ENCODE measurements at places on chromosomes 13 and 19.

DNA sequence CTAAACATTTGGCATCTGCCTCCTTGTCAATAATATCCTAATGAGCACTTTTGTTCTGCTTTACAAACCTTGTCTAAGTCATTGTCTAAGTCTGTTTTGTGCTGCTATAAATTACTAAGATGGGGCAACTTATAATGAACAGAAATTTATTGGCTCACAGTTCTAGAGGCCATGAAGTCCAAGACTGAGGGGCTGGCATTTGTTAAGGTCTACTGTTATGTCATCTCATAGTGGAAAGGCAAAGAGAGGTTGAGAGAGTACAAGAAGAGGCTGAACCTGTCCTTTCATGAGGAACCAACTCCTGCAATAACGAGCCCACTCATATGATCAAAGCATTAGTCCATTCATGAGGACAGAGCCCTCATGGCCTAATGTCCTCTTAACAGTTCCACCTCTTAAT lies 72.7 kb upstream of the KLF12 start:
- no peak for DNase-seq

GRCh38 chr13:30499338-30499737 lies 33.6 kb upstream of the HMGB1 start:
- no peak for DNase-seq

- DNase-seq, result no peak
Observed at GRCh38 chr19:11964496-11964857, 363 bp upstream of the ZNF763 start.

DNA sequence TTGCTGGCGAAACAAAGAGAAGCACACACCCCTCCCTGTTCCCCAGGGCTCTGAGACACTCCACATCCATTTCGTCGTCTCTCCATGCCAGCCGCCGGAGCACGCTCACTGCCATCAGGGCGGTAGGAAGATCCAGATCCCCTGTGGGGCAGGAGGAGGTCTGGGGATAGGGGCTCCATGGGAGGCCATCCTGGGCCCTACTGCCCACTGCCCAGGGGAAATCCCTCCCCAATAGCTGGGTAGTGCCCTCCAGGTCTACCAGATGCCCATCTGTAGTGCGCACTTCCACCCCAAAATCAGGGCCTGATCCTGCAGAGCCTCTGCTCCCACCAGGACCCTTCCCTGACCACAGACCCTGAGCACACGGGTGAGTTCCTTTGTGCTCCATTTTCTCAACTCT lies 80.3 kb downstream of the EFNB2 start:
- no peak for DNase-seq

DNA sequence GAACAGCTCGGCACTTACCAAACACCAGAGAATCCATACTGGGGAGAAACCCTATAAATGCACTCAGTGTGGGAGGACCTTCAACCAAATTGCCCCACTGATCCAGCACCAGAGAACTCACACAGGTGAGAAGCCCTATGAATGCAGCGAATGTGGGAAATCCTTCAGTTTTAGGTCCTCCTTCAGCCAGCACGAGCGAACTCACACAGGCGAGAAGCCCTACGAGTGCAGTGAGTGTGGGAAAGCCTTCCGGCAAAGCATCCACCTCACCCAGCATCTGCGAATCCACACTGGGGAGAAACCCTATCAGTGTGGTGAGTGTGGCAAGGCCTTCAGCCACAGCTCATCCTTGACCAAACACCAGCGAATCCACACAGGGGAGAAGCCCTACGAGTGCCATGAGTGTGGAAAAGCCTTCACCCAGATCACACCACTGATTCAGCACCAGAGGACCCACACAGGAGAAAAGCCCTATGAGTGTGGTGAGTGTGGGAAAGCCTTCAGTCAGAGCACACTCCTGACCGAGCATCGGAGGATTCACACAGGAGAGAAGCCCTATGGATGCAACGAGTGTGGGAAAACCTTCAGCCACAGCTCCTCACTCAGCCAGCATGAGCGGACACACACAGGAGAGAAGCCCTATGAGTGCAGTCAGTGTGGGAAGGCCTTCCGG lies 8.3 kb downstream of the ZNF135 start:
- no peak for DNase-seq

DNA sequence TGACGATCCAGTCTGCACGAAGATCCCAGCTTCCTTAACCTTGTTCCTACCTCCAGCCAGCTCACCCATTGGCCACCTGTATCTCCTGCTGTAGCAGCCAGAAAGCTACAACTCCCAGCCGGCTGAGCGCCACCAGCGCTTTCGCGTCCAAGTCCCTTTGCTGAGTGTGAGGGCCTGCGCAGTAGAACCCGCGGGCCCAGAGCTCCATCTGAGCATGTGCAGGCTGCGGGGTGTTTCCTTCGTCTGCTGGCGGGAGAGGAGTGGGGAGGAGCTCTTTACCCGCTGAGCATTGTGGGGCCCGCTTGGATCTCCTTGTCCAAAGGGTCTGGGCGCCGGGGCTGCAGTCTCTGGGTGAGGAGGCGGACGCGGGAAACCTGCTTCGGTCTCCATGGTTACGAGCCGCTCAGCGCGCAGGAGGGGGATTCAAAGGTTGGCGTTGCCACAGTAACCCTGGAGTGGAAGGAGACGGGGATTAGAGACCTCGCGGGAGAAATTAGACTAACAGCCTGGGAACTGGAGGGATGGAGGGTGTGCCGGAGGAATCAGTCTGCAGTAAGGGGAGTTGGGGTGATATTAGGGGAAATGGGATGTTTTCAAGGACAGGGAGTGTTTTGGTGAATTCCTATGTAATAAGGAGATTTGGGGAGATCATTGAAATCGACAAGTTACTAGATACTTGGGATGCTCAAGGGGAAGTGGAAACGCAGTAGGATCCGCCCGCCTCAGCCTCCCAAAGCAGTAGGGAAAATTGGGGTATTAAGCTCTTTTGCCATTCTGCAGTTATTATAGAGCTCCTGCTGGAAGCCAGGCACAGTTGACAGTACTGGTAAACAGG lies 33.5 kb downstream of the ZSWIM9 start:
- DNase-seq, result peak; percentile 97

DNA sequence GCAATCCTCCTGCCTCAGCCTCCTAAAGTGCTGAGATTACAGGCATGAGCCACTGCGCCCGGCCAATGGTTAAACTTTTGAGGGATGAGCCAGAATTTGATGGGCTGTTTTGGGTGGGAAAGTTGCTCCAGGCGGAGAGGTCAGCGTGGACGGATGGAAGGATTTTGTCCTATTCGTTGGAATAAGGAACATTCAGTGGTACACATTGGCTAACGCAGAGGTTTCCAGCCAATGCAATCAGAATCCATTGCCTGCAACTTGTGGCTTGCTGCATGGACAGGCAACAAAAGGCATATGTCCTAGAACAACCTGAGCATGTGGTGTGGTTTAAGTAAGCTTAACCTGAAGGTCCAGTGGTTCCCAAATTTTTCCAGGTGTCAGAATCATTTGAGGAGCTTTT lies 35.5 kb upstream of the C1QTNF9 start:
- no peak for DNase-seq

DNA sequence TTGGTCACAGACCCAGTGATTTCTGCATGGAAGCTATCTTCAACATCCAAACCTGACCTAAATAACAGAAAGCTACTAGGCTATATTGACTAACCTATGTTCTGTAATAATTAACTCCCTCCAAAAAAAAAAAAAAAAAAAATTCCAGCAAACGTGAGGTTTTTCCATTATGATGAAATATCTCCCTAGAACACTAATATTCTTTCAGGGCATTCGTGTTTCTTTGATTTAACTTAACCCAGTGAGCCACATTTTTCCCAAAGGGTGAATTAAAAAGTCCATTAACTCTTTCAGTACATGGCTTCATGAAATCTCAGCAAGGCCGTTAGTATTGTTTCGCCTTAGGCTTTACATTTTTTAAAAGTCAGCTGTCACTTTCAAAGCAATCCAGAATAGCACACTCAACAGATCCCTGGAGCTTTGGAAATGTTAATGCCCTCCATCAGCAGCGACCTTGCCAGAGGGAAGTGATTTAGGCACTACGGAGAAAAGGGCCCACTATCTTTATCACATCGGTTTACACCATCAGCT lies 175.8 kb downstream of the DCT start:
- DNase-seq, result no peak

DNA sequence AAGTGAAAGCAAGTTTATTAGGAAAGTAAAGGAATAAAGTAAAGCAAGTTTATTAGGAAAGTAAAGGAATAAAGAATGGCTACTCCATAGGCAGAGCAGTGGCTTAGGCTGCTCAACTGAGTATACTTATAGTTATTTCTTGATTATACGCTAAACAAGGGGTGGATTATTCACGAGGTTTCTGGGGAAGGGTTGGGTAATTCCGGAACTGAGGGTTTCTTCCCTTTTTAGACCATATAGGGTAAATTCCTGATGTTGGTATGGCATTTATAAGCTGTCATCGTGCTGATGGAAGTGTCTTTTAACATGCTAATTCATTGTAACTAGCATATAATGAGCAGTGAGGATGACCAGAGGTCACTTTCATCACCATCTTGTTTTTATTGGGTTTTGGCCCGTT lies 194.3 kb downstream of the DLEU7 start:
- DNase-seq, result no peak

DNA sequence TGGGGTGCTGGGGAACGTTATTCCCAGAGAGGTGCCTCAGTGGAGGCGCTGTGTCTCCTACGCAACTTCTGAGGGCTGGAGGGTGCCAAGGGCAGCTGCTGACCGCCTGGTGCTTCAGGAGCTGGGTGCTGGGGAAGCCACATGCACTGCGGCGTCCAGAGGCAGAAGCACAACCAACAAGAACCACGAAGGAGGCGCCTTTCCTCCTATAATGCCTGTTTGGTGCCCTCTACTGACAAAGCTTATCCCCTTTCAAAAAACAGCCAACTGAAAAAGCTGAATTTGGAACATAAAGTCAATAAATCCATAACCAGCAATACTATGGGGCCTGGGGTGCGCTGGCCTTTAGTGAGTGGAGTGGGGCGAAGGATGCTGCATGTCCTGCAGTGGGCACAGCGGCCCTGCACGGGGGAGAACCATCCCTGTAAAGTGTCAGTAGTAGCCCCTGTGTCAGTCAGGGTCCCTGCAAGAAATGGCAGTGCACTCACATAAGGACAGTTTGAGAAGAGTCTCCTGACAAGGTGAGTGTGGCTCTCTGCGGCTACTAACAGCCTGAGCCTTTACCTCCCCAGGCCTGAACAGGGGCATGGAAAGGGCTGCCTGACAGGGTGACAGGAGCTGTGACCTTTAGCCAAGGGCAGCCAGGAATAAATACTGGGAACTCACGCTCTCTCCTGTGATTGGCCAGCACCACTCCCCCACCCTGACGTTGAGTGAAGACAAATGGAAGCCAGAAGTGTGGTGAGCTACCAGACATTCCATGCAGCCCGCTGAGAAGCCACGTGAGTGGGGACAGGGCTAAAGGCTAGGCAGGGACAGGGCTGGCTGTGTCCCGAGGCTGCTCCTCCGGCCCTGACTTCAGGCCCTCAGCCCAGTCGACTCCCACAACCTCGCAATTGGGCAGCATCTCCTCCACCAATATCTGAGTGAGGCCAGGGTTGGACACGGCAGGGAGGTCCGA lies 4.5 kb upstream of the B3GNT8 start:
- peak; percentile 80 for DNase-seq

- DNase-seq, result no peak
Observed at GRCh38 chr19:5246554-5247155, 94.0 kb downstream of the PTPRS start.

DNA sequence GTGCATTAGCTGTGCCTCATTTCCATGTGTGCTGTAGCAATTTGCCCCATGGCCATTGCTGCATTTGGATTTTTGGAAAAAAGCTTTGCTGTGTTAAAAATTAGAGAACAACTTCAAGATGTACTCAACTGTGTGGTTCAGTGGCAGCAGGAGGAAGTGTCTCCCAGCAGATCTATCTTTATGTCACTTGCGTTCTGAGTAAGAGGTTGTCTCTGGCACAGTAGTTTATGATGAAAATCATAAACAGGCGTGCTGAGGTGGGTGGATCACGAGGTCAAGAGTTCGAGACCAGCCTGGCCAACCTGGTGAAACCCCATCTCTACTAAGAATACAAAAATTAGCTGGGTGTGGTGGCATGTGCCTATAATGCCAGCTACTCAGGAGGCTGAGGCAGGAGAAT lies 29.0 kb upstream of the RNF17 start:
- no peak for DNase-seq

DNA sequence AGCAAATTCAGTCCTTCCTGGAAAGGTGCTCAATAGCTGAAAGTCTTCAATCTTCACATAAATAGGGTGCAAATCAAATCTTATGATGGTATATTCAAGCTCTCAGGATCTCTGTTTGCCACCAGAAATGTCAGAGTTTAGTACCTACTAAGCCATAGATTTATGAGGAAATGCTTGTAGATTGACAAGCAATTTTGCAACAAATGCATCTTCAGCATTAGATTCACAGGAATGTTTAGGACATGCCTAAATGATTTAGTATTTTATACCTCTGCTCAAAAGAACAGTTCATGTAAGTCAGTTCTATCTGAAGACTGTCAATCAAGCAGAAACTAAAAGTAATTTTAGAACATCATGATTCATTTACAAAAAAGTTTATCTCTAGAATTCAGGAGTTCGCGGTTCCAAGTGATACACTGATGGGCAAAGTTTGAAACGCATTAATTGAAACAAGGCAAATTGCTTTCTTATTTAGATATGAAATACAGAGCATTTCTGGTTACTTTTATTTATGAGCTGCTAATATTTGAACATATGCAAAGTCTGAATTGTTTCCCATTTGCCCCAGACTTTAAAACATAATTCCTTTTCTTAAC lies 65.7 kb downstream of the DACH1 start:
- DNase-seq, result no peak

DNA sequence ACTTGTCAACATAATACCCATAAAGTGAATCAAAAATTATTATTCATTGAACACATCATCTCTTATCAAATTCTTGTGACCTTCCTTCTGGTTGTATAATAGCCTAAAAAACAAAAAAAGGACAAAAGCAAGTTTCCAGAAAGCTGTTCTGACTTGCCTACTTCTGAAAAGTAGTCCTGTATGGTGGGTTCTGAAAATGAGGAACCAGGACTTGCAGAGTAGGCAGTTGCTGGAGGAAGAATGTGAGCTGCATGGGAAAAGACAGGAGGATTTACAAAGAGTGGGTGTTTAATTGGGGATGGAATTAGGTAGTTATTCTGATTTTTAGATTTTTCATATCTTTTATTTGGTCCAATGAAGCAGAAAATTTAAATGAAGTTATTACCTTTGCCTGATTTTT lies 56.7 kb downstream of the RCBTB2 start:
- peak; percentile 28 for DNase-seq

GRCh38 chr19:41563854-41564514 lies 12.0 kb upstream of the CEACAM21 start:
- no peak for DNase-seq

DNA sequence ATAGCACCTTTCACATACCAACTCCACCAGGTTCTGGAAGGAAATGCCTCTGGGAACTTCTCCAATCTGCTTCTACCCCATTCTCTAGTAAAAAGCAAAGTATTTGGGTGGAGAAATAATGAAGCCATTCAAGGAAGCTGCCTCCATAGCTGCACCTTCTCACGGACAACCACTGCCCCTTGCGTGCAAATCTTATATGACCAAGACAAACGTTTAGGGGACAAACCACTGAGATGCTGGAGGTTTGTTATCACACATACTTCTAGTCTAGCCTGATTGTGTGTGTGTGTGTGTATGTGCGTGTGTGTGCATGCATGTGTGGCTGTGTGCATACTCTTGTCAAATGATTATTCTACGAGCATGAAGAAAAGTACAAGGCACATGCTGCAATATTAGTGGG lies 6.5 kb upstream of the METTL21C start:
- no peak for DNase-seq

Measured in HL-60 (cell line).